Skeletal muscle tissue (tissue), 5 donors: ENCODE measurements at places on chromosomes 4 and X. TPM values are rescaled to one million over a fixed set of nuclear protein-coding genes. Genes with fewer than 3 reads are reported as not detected.

Gene IQSEC2
- 3.1 TPM for total RNA-seq

Gene REELD1
- not detected for total RNA-seq

Gene MAGEB10
- not detected for total RNA-seq

Gene CWH43
- total RNA-seq = not detected

Gene ELMOD2
- total RNA-seq = 22.4 TPM

Gene CENPVL1
- total RNA-seq = not detected

Gene TMEM150C
- total RNA-seq = 4.2 TPM

Gene C4orf33
- 5.2 TPM for total RNA-seq

Gene ADGRG2
- total RNA-seq = 7.8 TPM

Gene SMIM43
- 2.6 TPM for total RNA-seq

Gene RIPPLY1
- not detected for total RNA-seq

Gene RAB9B
- 19.8 TPM for total RNA-seq

Gene CT45A5
- not detected for total RNA-seq

Gene CLNK
- total RNA-seq = not detected

Gene HTN1
- total RNA-seq = not detected

Gene EMCN
- total RNA-seq = 10.4 TPM

Gene KANTR
- total RNA-seq = 12.0 TPM

Gene TCP11X1
- total RNA-seq = not detected

Gene FABP2
- not detected for total RNA-seq

Gene PLA2G12A
- 5.2 TPM for total RNA-seq

Gene TMEM47
- 54.8 TPM for total RNA-seq

Gene TEX13B
- total RNA-seq = not detected

Gene CENPVL2
- not detected for total RNA-seq

Gene SERPINA7
- total RNA-seq = not detected

Gene ATP1B4
- 220 TPM for total RNA-seq

Gene TTC29
- 0.52 TPM for total RNA-seq

Gene PLRG1
- 39.7 TPM for total RNA-seq

Gene NBDY
- 3.7 TPM for total RNA-seq

Gene FGD1
- total RNA-seq = 4.2 TPM

Gene CSAG1
- total RNA-seq = not detected

Gene APLN
- 4.2 TPM for total RNA-seq

Gene WDR19
- total RNA-seq = 17.2 TPM

Gene ODAPH
- not detected for total RNA-seq

Gene NOX1
- not detected for total RNA-seq

Gene NAP1L3
- total RNA-seq = 7.3 TPM

Gene GPM6B
- 18.8 TPM for total RNA-seq

Gene FOXR2
- total RNA-seq = not detected

Gene SLC16A2
- 12.5 TPM for total RNA-seq

Gene SULT1B1
- total RNA-seq = 0.52 TPM

Gene CT45A2
- total RNA-seq = 0.52 TPM

Gene JAKMIP1
- total RNA-seq = not detected

Gene TMEM156
- total RNA-seq = under 0.01 TPM

Gene PRRG1
- 7.8 TPM for total RNA-seq

Gene HPSE
- 1.0 TPM for total RNA-seq

Gene CTSO
- total RNA-seq = 20.4 TPM

Gene ANAPC10
- total RNA-seq = 26.6 TPM

Gene AMOT
- total RNA-seq = 30.8 TPM

Gene RTL9
- 0.52 TPM for total RNA-seq

Gene SMR3B
- not detected for total RNA-seq

Gene LRCH2
- 3.1 TPM for total RNA-seq

Gene CYBB
- 41.2 TPM for total RNA-seq

Gene MAGEA1
- total RNA-seq = not detected

Gene WDR17
- 1.0 TPM for total RNA-seq

Gene TRIM60
- total RNA-seq = not detected

Gene RBM47
- 2.6 TPM for total RNA-seq

Gene FREM3
- total RNA-seq = under 0.01 TPM

Gene UGT2A1
- under 0.01 TPM for total RNA-seq

Gene TRO
- total RNA-seq = 52.2 TPM

Gene CFAP299
- total RNA-seq = 0.52 TPM

Gene UGT2B15
- not detected for total RNA-seq
